ENCODE measurements at places on chromosomes 4 and X. TPM values are rescaled to one million over a fixed set of nuclear protein-coding genes. Genes with fewer than 3 reads are reported as not detected.

- H3K27ac ChIP-seq: no peak overlapping the region
- H3K4me1 ChIP-seq: no peaks in the 10 kb centered on the region
Observed at GRCh38 chr4:75715105-75715799, 9.1 kb upstream of the USO1 start.

DNA sequence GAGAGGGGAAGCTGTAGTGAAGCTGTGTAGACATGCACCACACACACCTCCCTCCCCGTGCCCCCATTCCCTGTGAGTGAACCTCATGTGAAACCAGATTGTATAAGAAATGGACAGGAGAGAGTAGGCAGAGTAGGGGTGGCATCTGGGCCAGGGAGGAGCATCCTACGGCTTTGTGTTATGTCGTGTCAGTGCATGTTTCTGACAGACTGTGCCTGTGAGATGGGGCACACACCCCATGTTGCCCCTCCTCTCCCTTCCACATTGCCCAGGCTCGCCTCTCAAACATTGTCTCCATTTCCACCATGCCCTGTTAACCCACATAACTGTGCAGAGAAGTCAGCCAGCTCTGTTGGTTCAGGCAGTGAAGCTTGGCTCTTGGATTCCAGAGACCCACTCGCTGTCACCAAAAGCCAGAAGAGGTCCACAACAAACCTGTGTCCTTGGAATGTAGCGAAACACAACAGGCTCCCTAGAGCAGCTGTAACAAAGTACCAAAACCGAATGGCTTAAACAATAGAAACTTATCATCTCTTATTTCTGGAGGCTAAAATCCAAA is 56.1 kb downstream of the SLC9A6 start:
- no peaks in the 10 kb centered on the region for H3K27me3 ChIP-seq
- no peak overlapping the region for H3K27ac ChIP-seq
- H3K4me3 ChIP-seq: no peak overlapping the region
- no peak for DNase-seq
- H3K4me1 ChIP-seq: no peaks in the 10 kb centered on the region
- 0 out of 2 replicates have a peak, but pooled peaks cover 3% of the 10 kb centered on the region for H3K36me3 ChIP-seq

Gene GSX2
- total RNA-seq: not detected

Gene ETDA
- total RNA-seq: not detected

Gene SOX3
- total RNA-seq: 38.9 TPM
